Cerebellar nuclear complex (tissue), 1 donor: ENCODE measurements at places on chromosomes 6 and 20.

DNA sequence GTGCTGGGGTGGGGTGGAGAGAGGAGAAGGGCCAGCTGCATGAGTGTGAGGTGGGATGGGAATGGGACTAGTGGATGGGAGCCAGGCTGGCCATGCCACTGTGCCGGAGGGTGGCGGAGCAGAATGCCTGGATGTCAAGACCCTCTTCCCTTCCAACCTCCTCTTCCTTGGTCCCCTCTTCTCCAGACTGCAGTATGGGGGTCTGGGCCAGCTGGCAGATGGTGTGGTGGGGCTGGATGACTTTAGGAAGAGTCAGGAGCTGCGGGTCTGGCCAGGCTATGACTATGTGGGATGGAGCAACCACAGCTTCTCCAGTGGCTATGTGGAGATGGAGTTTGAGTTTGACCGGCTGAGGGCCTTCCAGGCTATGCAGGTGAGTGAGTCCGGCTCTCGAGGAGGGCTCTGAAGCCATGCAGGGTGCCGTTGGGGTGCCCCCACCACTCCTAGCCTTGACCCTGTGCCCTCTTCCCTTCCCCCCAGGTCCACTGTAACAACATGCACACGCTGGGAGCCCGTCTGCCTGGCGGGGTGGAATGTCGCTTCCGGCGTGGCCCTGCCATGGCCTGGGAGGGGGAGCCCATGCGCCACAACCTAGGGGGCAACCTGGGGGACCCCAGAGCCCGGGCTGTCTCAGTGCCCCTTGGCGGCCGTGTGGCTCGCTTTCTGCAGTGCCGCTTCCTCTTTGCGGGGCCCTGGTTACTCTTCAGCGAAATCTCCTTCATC lies 7.7 kb downstream of the DDR1 start:
- DNase-seq, result no peak

DNA sequence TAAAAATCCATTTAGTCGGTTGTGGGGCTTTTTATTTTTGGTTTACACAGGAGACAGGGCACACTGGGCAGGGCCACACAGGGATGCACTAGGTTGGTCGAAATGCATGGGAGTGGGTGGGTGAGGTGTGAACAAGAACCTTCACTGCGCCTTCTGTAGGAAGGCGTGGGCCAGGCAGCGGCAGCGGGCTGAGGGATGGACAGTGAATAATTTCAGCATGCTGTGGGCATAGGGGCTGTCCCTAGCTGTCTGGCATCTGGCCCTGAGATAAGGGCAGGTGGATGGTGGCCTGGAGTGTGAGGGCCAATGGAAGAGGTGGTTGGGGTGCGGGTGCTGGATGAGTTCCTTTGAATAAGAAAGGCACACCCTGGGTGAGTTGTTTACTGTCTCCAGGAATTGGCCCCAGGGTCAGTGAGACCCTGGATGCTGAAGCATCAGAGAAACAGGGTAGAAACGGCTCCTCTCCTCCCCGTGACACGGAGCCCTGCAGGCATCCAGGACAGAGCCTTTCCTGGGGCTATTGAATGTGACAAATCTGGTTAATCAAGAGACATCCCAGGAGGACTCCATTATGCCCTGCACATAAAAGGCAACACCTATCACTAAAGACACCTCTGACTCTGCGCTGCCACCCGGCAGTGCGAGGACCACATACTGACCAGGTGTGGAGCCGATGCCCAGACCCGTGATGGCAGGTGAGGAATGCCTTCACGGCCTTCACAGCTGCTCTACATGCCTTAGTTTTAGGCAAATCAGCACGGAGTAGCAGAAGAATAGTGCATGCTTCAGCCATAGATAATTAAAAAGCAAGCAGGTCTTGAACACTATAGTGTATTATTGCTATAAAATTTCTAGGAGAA lies 123.0 kb upstream of the SNX9 start:
- no peak for DNase-seq

DNA sequence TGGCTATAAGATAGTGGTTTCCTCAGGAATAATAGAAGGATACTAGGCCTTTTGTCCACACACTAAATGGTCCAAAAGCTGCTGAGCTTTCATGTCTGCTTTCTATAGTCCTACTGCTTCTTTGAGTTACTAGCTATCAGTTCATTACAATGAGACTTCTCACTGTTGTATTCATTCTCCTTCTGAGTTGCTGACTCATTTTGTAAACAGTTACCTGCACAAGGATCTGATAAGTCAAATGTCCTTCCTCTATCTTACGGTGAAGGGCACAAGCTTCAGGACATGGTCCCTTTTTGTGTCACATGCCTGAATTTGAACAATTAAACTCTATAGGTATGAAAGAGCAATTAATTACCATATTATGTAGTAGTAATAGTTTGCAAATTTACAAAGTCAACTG lies 90.5 kb downstream of the MAN1A1 start:
- DNase-seq, result no peak

GRCh38 chr20:408843-409696 lies 971 bp downstream of the RBCK1 start:
- no peak for DNase-seq

DNA sequence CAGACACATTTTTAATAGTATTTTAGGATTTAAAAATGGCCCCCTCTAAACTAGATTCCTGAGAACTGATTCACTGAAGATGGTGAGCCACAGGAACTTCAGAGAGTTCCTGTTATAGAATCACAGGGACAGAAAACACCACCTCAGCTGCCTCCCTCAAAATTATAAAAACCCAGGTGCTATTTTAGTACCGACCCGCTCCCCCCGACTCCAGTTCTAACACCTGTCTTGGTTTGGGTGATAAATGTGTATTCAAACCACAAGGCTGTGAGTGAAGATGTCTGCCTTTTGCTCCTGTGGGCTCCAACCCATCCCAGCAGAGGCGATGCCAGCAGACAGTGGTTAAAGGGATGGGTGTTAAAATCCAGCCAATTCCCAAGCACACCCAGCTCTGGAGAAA lies 127.4 kb upstream of the LY86 start:
- DNase-seq, result no peak

GRCh38 chr6:142326540-142326939 lies 24.7 kb downstream of the ADGRG6 start:
- no peak for DNase-seq
